ENCODE measurements at places on chromosomes 6 and 20.

DNA sequence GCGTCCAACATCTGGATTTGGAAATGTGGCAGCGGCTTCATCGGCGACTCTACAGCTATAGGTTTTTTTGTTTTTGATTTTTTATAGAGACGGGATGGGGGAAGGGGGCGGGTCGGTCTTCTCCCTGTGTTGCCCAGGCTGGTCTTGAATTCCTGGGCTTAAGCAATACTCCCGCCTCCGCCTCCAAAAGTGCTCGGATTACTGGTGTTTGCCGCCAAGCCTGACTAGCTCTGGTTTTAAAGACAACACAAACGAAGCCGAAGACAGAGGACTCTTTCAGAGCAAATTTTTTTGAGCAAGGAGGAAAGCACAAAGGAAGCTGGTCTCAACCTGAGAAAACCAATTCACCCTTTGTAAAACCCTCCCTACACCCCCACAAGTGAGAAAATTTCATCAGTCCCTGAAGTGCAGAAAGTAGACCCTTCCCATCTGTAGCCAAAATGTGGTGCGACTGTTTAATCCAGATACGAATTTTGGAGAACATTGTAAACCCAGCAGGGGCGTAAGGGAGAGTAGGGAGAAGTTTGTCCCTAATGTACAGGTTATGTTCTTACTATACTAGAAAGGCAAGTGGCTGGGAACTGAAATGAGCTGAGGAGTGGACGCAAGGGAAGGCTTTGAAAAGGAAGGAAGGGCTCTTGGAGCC is 185.9 kb downstream of the TRIM27 start:
- no peak for DNase-seq

DNA sequence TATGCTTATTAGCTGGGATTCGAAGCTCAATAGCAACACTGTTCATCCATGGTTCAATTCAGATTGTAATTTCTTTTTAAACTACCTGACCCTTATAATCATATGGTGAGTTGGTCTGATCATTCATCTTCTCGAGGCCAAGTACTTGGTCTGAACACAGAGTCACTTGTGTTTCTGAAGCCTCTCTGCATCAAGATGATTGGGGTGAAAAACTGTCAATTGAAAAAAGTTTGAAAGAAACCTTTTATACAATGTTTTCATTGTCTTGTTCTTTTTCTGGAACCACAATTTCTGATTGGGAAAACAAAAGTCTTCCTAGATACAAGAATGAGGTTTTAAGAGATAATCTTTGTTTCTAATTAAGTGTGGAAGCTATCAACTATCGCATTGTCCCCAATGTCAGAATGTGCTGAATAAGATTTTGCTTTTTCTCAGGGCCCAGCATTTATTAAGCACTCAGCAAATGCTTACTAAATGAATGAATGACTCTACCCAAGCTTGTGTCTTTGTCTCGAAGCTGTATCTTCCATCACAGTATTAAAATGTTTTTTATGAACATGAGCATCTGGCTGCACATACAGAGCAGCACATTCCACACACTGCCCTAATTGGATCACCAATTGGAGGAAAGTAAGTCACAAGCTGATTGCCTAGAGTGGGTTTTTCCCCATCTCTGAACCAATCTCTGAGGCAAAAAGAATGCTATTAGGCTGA is 45.0 kb upstream of the MOXD1 start:
- no peak for DNase-seq

DNA sequence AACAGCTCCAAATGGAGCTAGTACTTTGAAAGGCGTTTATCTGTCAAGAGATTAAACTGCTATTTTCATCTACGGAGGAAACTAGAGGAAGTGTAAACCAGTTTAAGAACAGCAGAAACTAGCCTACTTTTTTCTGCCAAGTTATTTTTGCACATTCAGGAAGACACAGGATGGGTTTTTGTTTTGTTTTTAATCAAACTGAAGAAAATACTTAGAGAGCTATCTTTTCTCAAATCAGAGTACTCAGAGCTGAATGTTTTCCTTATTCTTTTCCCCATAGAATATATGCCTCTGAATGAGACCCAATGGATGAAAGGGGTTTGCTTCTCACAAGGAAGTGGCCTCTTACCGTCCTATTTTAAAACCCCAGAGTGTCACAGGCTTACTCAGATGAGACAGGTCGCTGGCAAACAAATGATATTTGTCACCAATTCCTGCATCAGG is 538.5 kb downstream of the CD83 start:
- no peak for DNase-seq

DNA sequence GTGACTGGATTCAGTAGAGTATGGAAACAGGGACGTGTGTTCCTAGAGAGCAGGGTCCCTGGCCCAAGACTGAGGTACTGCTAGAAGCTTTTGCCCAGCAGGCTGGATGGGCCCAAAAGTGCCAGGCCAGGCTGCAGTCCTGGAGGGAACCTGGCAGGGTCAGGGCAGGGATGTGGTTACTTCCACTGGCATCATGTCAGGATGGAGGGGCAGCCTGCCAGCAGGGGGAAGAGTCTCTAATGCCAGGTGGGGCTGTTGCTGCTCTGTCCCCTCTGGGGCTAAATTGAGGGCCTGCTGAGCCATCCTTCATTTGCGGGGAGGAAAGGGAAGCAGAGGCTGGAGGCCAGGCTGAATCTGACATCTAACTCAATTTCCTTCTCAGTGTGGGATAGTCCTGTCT is 17.2 kb downstream of the ZDHHC14 start:
- no peak for DNase-seq

DNA sequence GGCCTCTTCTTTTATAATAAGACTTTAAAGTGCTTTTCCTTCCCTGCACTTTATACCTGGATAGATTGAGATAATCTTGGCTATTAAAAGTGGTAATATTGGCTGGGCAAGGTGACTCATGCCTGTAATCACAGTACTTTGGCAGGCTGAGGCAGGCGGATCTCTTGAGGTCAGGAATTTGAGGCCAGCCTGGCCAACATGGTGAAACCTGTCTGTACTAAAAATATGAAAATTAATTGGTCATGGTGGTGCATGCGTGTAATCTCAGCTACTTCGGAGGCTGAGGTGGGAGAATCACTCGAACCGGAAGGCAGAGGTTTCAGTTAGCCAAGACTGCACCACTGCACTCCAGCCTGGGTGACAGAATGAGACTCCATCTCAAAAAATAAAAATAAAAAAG is 197.1 kb upstream of the RGS17 start:
- DNase-seq = no peak

GRCh38 chr6:155186052-155186658 is 77.7 kb upstream of the CLDN20 start:
- no peak for DNase-seq

DNA sequence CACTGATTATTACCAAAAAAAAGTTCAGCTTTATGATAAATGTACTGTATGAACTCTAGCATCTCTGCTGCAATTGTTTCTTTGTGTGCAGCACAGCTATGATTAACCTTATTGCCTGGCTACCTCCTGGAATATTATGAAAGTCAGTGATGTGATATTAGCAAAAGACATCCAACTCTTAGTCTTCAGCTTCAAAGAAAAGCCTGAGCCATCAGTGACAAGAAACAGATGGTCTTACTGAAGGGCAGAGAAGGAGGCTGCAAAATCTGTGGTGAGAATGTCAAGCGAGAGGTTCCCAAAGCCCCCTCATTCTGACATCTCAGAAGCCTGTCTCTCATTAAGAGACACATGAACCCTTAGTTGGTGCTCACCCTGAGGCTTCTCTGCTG is 89.4 kb upstream of the TNFAIP3 start:
- no peak for DNase-seq

DNA sequence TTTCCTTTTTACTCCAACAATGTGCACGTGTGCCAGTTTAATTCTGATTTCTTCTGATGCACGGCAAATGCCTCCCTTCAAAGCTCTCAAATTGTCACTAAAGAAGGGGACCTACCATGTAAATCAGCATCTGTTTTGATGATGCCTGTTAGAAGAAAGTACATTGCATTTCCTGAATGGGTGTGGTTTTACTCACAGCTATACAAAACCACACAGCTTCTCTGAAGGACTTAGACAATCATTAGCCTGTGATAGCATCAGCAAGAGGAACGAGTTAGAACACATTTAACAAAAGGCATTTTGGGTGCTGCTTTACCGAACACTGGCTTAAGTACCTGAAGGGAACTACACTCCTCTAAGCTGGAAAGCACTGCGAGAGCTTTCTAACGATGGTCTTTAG is 109.4 kb downstream of the ATXN1 start:
- no peak for DNase-seq

GRCh38 chr6:44211284-44211683 is 5.4 kb upstream of the MYMX start:
- no peak for DNase-seq

DNA sequence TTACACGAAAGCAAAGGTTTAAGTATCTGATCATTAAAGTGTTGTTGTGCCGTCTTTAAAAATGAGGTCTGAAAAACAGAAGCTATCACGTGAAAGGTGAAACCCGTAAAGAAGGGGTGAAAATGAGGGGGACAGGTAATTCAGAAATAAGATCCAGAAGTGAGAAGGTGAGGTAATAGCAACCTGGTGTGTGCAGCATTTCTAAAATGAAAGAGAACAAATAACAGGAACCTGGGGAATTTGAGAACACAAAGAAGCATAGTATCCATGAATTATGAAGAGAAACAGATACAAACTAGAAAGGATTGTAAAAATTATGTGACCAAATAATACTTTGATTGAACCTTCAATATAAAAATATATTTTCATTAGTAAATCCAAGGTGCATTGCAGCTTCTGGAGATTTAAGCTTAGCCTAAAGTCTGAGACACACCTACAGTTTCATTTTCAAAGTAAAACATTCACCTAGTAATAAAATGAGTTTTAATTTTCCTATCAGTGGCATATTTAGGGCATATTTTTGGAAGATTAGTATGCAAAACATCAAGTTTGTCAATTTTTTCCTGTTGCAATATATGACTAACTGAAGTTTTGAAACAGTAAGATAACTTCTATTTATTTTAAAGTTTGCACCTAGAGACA is 1.4 kb downstream of the HEY2 start:
- no peak for DNase-seq

GRCh38 chr6:36884610-36885009 is 1.1 kb upstream of the C6orf89 start:
- DNase-seq = no peak
